Stimulated activated CD8-positive, alpha-beta memory T cell treated with anti-CD3 and anti-CD28 coated beads, Interleukin-7, amount 100 ng/mL, for 48 hours (primary cell): ENCODE measurements at places on chromosomes 7 and 10.
A peak's percentile ranks its signal among the peaks of the same experiment; 100 is the strongest.

DNA sequence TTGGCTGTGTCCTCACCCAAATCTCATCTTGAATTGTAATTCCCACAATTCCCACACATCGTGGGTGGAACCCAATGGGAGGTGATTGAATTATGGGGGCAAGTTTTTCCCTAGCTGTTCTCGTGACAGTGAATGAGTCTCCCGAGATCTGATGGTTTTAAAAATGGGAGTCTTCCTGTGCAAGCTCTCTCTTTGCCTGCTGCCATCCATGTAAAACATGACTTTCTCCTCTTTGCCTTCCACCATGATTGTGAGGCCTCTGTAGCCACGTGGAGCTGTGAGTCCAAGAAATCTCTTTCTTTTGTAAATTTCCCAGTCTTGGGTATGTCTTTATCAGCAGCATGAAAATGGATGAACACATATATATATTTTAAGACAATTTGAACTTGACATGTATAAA is 285.4 kb downstream of the BAMBI start:
- no peak for DNase-seq

DNA sequence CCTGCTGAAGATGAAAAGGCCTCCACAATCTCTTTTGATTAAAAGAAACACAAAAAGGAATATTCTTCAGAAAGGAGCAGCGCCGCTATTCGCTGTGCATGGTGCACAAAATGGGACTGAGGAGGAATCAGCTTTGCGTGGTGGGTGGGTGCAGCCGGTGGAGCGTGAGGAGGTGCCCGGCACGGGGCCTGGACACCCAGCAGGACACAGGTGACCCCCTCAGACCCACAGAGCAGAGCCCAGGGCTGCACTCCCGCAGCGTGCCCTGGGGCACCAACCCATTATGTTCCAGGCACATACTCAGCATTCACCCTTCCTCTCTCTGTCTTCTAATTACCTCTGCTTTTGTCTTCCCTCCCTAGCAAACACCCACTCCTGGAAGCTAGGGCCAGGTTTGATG is 238.0 kb upstream of the PPP2R2D start:
- DNase-seq = no peak

DNA sequence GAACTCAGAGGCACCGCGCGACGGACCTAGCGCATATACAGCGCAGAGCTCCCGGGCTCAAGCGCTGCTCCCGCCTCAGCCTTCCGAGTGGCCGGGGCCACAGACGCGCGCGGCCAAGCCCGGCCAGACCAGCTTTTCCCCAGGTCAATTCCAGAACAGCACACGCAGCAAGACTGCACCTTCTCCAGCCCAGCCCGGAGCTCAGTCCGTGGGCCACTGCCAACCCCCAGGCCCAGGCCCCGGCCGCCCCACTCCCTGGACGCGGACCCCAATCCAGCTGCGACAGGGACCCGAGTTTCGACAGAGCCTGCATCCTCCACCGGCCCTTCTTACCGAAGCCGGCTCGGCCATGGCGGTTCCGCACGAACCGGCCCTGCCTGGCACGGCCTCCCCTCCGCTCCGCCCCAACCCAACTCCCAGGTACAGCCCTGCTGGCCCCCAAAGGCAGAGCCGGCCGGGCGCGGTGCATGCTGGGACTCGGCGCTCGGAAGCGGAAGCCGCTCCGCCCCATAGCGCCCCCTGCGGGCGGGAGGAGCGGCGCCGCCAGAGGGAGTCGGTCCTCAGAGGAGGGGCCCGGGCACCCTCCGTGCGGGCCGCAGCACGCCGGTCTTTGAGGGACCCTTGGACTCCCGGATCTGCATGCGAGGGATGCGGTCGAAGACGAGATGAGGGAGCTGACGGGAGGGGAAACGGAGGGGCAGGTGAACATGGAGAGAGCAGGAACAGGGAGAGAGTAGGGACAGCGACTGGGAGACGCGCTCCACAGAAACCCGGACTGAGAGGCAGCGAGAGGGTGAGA is at the start of gene ZNF425:
ZNF425 (minus strand) TSS at position 462 of the 799 bp plus-strand sequence; CDS start at position 351, 111 bp downstream.
- peak; percentile 90 for DNase-seq

- no peak for DNase-seq
These were observed 40.2 kb downstream of the FBH1 start for GRCh38 chr10:5930272-5930671.

DNA sequence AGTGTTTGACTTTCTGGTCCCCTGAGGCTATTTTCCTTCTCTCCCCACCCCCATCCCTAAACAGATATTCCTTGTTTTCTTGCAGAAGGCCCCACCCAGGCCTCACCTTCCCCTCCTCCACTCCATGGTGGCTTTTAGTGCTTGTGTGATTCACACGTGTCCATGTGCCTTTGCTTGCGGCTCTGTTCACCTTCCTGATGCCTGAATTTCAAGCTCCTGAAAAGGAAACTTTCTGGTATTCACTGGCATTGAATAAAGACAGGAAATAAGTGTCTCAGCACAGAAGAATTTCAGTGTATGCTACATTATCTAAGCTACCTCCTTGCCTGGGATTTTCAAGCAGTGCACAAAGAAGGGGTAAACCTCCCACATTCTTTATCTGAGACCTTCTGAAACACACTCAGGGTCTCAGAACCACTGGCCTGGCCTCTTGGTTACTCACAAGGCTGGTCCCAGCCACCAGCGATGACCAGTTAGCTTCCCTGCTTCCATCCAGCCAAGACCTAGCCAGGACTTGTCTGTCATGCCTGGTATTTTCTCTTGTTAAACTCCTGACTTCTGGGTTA is 17.2 kb upstream of the UBE2H start:
- DNase-seq = no peak

- DNase-seq = no peak
These were observed 53.0 kb upstream of the OPALIN start for GRCh38 chr10:96411716-96412320.

- no peak for DNase-seq
These were observed 550.3 kb downstream of the GRM8 start for GRCh38 chr7:126702242-126703016.

DNA sequence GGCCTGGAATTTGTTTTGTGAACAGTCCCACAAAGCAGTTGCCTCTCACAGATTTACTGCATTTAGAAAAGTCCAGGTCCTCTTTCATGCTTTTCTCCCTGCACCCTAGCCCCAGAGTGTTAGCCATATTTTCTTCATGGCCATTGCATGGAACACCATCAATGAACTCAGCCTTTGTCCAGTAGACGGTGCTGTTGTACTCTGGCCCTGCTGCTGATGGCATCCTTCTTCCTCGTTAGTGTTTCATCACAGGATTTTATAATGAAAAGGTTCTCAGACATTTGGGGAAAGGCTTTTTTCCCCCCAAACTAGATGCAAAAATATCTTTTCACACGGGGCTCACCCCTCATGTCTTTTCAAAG is 93.0 kb upstream of the SLC25A13 start:
- no peak for DNase-seq

DNA sequence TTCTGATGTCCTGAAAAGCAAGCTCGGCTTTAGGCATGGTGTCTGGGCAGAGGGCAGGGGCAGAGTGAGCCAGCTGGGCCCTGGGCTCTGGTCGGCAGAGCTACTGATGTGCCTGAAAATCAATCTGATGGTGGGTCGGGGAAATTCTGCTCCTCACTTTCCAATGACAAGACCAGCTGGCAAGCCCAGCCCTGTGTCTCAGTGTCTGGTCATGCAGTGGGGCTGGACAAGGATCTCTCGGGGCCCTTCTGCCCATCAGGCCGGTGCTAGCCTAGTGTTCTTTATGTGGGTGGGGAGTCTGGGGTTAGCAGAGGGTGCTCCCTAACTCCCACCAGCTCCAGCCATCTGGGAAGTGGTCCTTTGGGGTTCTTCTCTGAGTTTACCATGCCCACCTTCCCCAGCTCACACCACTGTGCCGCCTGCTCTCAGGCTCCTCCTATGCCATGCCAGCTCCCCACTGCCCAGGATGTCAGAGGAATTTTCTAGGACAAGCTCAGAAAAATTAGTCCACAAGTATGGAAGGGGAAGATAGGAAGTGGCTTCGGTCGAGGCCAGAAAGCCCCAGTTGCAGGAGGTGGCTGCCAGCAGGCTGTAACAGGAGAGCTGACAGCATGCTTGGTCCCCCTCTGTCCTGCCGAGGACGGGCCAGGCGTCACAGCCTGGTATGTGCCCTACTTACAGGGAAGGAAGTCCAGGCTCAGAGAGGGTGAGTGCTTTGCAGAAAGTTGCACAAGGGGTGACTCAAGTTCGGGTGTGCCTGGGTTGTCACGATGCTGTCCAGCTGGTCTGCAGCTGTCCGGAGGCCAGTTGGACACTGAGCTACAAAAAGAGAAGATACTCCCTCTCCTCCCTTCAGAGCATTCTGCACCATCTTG is 135.2 kb downstream of the ADCY1 start:
- no peak for DNase-seq

DNA sequence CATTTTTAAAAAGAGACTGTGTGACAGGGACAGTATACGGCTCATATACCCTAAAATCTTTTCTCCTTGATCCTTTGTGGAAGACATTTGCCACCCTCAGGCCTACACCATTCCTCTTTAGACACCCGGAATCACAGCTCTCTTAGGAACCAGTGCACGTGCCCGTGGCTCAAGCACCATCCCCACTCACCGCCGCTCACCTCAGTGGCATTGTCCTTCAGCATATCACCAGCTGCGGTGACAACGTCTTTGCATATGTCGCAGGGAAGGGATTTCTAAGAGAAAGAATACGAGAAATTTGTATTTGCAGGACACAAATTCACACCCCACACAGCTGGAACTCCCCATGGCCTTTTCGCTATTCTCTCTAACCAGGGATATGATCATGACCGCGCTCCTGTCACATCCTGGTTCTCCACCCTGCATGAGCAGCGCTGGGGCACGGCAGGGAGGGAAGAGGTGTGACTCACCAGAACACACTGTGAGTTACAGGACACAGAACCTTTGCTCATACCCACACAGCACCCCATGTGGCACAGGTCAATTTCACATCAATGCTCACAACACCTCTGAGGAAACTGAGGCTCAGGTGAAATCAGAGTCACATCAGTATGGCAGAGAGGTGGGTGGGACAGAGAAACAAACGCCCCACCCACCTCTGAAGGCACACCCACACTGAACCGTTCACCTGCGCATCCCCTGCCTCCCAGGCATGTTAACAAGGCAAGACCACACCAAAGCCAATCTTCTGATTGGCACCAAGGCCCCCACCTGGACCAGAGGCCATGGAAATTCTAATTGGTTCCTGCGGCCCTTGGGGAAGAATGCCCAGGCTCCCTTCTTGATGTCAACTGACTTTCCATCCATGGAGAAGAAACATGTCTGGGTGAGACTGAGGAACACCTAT is 19.2 kb downstream of the PSAP start:
- DNase-seq = no peak

- DNase-seq = no peak
These were observed 276.8 kb downstream of the MTERF1 start for GRCh38 chr7:91603707-91604106.

DNA sequence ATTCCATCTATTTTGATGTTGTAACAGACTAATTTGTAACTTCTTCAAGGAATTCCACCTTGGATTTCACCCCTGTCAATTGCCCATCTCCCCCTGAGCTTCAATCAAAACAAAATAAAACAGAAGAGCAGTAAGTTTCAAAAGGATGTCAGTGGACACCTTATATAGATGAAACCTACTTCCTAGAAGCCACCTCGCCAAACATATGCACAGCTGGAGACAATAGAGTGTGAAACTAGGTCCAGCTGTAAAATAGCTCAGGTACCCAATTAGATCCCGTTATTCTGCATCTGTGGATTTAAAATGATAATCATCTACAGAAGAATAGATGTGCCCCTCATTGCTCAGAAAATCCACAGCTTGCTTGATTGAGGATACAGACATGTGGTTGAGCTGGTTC is 598.6 kb downstream of the SH2D4B start:
- no peak for DNase-seq

- DNase-seq = no peak
These were observed 733.1 kb downstream of the TYW1 start for GRCh38 chr7:67729771-67730170.

DNA sequence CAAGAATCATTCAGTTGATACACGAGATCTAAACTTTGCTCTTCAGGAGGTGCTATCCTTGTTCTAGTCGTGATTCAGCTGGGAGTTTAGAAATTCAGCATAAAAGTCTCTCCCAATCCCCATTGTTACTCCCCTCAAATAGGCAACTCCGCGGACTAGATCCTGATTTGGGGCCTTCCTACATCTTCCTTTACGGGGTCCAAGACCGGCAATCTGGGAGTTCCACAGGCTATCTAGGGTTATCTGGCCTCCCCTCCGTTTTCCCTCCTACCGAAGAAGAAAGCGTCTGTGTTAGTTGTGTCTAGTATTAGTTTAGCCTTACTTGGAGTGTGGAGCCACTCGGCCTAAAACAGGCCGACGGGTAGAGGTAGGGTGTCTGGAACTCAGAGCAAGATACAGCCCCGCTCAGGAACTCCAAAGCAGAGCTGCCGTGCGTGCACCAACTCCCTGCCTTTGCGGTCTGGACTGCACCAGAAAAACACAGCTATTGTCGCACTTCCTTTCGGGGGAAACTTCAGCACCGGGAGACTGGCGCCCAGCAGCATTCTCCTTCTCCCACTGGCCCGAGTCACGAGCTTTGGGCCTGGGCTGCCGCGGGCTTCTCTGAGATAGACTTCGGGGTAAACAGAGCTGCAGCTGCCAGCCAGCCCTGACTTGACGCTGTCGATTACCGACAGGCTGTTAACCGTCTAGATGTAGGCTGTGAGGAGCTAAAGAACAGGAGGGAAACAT is 1.5 kb upstream of the DLX5 start:
- no peak for DNase-seq

DNA sequence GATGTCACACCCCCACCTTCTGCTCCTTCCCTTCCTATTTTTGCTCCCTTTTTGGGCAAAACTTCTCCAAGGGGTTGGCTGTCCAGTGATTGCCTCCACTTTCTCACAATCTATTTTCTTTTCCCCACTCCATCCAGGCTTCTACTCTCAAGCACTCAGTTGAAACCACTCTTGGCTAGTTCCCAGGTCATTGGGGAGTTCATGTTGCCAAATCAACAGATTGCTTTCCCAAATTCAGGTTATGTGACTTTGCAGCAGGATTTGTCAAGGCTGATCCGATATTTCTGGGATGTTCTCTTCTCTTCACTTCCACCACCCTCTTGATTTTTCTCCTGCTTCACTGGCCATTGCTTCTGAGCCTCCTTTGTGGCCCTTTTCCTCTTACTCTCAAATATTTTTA is 258.7 kb upstream of the SLC26A5 start:
- DNase-seq = no peak

DNA sequence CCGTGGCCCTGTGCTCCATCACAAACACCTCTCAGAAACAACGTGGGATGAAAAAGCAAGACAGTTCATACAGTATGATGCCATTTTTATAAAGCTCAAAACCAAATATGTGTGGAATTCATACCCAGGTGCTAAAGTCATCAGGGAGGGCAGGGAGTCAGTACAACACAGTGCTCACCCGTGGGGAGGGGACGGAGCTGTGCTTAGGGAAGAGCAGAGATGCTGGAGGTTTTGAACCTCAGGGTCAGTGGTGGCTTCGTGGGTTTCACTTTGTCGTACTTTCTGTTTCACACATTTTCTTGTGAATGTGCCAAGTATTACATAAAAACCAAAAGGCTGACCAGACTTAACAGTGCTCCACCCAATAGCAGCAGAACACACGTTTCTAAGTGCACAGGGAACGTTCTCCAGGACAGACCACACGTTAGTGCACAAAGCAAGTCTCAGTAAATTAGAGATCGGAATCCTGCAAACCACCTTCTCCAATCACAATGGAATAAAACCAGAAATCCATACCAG is 21.2 kb downstream of the ZMIZ2 start:
- DNase-seq = no peak

- no peak for DNase-seq
These were observed 39.2 kb downstream of the ZNF467 start for GRCh38 chr7:149733924-149734790.
